ENCODE measurements at places on chromosomes 2 and 18.

- no peak for DNase-seq
These were observed 47.2 kb downstream of the PRKRA start for GRCh38 chr2:178403671-178404306.

DNA sequence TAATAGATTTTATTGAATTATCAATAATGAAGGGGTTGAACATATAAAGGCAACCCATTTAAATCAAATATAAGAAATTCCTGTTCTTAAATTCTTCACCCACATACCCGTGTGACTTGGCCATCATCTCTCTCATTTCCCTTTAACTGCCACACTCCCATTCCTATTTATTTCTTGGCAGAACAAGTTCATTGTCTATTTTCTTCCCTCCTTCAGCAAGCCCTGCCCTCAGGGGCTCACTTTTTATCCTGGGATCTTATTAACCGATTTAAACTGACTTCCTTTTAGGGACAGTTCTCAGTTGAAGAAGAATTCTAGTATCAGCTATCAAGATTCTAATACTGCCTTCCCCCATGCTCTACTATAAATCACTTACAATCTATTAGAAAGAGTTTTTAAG lies 123.2 kb downstream of the FTCDNL1 start:
- no peak for DNase-seq

GRCh38 chr2:72415781-72416475 lies 268.3 kb upstream of the CYP26B1 start:
- DNase-seq = no peak

DNA sequence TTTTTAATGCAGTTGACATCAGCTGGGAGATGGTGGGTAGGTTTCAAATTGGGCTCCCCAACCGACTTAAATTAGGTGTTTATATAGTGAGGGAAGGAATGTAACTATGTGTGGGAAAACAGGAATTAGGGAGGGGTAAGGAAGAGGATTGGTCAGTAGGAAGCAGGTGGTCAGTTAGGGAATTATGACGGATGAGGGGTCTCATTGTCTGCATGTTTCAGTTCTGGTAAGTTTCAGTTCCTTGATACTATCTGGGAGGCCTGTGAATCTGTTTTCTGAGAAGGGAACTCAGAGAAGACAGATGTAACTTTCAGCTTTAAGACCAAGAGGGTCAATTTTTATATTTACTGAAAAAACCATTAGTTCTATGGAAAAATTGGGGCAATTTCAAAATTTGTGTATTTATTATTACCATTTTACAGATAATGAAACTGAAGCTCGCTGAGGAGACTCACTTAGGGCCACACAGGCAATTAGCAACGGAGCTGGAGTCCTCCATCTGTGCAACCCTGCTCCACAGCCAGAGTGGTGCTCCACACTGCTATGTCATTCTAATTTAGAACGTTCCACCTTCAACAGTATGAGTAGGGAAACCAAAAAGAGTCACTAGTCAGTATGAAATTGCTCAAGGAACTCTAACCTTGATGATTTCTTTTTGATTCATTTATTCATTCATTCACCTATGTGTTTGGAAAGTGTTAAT lies 36.0 kb upstream of the CCDC195 start:
- DNase-seq = no peak

GRCh38 chr2:172672114-172672513 lies 63.5 kb upstream of the RAPGEF4 start:
- DNase-seq = no peak

- no peak for DNase-seq
These were observed 763.9 kb downstream of the TSN start for GRCh38 chr2:122519366-122519765.

- no peak for DNase-seq
These were observed 757.5 kb upstream of the DDX18 start for GRCh38 chr2:117057016-117057415.

DNA sequence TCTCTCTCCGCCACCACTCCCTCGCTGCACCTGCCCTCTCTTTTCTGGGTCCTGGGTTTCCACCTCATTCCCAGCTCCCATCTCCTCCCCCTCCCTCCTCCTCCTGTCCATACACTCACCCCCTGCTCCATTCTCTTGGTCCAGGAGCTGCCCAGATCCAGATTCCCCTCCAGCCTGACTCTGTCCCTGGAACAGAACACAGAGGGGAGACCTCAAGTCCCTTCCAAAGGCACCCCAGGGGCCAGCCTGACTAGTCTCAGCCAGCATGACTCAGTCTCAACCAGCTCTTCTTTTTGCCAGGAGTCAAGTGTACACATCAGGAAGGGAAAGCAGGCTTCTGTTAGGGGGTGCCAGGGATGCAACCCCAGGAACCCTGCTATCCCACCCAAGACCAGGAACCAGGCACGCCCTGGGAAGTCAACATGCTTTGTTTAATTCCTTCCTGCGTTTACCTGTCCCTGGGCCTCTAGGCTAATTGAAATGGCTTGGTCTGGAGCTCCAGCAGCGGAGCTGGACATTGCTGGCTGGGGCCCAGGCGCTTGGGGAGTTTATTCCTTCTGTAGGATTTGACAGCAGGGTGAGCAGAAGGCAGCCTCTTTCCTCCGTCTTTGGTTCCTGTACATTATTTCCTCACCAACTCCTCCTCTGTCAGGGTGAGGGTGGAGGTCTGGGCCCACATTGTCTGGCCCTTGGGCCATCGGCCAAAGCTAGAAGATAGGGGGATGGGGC lies 28.4 kb upstream of the SELENOI start:
- no peak for DNase-seq

GRCh38 chr18:703213-703967 lies 9.0 kb downstream of the ENOSF1 start:
- no peak for DNase-seq

DNA sequence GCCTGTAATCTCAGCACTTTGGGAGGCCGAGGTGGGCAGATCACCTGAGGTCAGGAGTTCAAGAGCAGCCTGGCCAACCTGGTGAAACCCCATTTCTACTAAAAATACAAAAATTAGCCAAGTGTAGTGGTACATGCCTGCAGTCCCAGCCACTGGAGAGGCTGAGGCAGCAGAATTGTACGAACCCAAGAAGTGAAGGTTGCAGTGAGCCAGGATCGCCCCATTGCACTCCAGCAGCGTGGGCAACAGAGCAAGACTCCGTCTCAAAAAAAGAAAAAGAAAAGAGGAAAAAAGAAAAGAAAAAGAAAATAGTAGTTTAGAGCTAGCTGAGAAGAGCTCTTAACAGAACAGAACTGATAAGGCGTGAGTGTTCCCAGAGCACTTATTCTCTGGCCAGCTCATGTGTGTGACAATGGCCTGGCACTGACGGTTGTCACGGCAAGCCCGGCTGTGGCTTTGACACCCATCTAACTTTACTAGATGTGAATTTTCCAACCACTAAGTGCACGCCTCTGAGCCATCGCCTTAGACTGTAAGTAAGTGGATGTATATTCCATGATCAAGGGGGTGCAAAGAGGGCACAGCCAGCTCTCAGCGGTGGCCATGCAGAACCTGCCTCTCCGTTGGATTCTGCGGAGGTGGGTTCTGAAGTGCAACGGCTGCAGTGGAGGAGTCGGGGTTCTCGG lies 80.0 kb downstream of the ZNF516 start:
- no peak for DNase-seq

GRCh38 chr2:21396252-21396651 lies 272.5 kb downstream of the TDRD15 start:
- DNase-seq = no peak

DNA sequence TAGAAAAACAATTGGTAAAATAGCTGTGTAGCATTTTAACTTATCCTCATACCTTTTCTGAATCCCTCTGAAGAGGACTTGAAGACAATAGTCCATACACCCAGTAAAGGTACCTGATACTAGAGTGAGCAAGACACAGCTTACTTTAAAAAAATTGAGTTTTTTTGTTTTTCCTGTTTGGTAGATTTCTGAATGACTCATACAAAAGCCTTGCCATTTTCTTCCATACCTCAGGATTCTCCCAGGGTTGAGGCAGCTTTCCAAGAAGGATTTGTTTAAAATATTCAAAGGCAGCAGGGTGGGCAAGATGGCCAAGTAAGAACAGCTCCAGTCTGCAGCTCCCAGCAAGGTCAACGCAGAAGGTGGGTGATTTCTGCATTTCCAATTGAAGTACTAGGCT lies 551.0 kb upstream of the LRATD1 start:
- DNase-seq = no peak

DNA sequence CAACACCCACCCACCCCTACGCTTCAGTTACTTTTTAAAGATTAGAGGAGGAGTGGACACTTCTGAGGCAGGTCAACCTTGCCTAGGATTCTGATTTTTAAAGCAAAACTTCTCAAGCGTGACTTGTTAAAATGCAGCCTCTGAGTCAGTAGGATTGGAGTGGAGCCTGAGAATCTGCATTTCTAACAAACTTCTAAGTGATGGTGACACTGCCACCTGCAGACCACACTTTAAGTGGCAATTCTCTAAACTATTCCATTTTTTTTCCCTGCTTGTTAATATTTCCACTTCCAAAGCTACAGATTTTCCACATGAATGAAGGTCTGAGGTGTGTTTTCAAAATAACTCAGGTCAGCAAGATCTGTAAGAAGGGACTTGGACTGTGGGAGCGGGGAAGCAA lies 171.1 kb upstream of the CCDC150 start:
- DNase-seq = no peak

DNA sequence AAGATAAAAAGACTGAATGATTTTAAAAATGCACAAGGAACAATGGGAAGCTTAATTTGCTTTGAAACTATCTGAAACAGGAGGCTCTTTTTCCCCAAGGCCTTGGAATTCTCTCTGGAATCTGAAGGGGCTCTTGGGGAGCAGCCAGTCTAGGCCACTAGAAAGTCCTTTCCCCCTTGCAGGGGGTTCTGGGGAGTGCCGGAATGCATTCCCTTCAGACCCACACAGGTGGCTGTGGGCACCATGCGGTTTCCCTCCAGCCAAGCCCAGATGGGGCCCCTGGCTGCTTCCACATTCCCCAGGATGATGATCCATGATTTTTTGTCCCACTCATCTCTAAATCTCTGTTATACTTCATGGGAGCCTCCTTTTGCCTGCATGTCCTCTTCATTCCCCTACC lies 10.7 kb downstream of the GPR45 start:
- no peak for DNase-seq

- DNase-seq = no peak
These were observed 44.3 kb downstream of the LMAN2L start for GRCh38 chr2:96695602-96696001.

DNA sequence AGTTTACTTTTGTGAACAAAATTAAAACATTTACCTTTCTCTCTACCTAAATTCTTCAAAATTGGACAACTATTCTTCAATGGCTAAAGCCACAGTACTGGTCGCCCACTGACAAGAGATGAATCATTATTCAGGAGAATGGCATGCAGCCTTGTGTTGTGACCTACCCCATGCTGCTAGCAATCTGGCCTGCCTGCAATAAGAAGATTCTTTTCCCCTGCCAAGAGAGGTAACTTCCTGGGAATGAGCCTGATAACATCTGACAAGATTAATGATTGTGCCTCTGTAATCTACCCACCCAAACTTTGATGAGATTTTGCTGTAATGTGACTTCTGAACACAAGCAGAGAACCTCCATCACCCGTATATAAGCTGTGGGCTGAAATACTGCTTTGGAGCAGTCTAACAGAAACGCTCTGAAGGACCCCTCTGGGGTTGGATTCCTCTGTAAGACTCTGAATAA lies 47.0 kb upstream of the ST3GAL5 start:
- DNase-seq = no peak

DNA sequence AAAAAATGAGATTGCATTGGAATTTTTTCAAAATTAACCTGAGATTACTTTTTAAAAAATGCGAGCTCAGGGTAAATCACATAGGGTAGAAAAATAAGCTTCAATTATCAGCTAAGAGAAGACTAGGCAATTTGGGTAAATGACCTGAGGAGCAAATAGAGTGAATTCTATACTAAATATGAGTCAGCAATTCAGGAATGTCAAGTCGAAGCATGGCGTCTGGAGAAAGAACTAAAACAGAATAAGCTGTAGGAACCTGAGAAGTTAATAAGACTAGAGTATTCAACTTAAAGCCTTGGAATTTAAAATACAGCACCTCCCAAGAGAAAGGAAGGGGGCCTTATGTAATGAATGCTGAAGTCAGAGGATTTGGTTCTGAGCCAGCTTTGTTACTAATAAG lies 487.0 kb downstream of the SUCLG1 start:
- DNase-seq = no peak

DNA sequence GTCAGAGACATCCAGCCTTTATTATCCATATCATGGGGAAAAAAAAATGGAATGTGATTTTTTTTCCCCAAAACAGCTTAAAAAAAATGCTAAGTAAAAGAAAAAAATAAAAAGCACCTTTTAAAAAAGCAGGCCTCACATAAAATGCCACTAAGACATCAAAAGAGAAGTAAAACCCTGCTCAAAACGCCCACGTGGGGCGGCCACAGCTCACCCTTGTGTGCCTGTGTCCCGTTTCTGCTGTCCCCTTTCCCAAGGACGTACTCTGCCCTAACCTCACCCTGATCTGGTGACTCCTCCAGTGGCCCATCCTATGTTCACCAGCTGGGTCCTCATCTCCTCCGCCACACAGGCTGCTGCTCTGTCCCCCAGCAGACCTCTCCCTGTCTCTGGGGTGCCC lies 125.4 kb downstream of the NEDD4L start:
- no peak for DNase-seq

DNA sequence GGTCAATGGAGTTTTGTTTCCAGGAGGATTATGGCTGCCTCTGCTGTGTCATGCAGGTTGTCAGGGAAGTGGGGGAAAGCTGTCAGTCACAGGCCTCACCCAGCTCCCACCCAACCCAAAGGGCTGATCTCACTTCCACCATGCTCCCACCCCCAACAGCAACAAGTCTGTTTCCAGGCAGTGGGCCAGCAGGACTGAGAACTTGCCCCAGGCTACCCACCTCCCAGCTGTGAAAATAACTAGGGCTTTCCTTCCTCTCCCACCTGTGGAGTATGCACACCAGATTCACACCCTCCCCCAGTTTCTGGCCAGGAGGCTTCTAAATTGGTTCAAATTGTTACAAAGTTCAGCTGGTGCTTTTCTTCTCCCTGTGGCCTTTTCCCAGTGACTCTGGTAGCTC lies 95.6 kb upstream of the ACVR1 start:
- no peak for DNase-seq

DNA sequence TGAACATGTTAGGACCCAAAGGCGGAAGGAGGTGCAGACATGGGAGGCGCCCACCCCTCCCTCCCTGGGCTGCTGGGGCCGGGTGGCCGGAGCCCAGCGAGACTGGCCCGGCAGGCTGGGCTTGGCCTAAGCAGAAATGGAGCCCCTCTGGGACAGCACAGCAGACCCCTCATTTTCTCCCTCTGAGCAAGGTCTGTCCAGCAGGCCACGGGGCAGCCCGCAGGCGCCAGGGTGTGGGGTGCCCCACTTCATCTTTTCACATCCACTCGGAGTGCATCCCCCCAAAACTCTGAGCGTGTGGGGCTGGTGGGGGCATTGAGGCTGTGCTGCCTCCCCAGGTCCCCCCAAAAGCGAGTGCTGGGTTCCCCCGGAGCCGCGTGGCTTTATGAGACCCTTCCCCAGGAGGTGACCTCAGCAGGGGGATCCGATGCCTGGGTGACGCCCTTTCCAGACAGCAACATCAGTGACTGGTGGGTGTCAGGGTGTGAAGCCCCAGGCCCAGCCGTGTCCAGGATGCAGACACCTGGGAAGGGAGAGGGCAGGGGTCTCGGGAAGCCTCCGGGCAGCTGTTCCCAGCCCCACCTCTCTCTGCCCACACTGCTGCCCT lies 36.7 kb upstream of the GPC1 start:
- no peak for DNase-seq

All from DND-41 (cell line).